Activated naive CD4-positive, alpha-beta T cell (primary cell): ENCODE measurements at places on chromosomes 12 and 14.

DNA sequence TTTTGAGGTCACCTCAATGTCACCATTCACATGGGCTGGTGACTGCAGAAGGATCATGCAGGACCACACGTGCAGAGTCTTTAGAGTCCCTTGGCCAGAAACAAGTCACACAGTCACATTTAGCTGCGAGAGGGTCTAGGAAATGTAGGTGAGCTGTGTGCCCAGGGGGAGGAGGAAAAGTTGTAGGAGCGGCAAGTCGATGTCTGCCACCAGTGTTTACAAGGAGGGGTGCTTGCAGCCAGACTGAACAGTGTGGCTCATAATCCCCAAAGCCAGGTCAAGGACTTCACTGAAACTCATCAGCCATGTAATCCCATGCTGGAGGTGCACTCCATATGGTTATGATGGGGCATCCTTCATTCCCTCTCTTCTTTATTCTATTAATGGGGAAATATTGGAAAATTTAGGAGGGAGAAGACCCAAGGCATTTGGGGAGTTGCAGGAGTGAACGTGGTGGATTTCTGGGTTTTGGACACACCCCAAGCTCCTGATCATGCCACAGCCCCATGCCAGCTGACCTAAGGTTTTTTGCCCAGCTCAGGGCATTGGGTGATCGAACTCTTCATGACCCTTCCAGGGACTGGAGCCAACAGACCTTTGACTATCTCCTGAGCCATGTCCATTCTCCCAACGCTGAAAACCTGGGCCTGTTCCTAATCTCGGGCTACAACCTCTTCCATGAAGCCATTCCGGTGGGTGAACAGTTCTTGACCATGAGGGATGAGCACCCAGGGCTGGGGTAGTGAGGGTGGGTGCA is 7.2 kb downstream of the DAO start:
- DNase-seq, result no peak

GRCh38 chr14:82528016-82528415 is 994.4 kb upstream of the SEL1L start:
- DNase-seq, result no peak

DNA sequence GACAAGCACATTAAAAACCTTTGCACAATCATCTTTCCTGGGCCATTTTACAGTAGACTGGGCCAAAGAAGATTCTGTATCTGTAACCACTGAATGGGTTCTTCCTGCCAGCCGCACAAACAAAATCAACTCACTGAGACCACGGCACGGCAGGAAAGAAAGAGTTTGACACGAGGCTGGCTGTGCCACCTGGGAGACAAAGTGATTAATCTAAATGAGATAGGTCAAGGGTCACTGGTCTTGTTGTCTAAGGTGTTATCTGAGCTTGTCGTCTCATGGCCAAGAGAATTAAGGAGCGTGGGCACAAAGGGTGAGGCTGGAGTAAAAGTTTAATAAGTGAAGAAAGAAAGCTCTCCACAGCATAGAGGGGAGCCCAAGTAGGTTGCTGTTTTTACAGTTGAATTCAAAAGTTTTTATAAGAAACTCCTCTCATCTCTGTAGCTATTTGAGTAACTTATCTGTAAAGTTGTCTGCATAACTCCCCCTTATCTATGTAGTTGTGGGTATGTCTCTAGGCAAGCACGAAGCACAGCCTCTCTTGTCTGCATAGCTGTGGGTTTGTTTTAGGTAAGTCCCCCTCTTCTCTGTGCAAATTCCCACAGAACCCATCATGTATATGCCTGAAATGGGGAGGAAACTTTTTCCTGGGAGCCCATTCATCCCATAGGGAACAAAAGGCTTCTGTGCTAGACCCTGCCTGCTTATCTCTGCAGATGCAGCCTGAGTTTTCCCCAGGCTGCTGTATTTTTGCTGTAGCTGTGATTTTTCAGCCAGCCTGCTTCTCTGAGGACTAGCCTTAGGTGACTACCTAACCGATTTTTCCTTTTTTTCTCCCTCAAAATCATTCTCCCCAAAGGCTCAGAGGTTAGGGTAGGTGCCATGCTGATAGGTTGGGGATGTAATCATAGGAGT is 1314.6 kb upstream of the TMEM132C start:
- no peak for DNase-seq

- no peak for DNase-seq
Observed at GRCh38 chr12:27965966-27966365, 6.6 kb downstream of the PTHLH start.

GRCh38 chr14:59583755-59584154 is 7.1 kb upstream of the CCDC175 start:
- DNase-seq, result no peak

GRCh38 chr12:58575256-58575655 is 345.0 kb downstream of the LRIG3 start:
- DNase-seq, result no peak

GRCh38 chr14:58817846-58818245 is 180.1 kb downstream of the DACT1 start:
- DNase-seq, result no peak

DNA sequence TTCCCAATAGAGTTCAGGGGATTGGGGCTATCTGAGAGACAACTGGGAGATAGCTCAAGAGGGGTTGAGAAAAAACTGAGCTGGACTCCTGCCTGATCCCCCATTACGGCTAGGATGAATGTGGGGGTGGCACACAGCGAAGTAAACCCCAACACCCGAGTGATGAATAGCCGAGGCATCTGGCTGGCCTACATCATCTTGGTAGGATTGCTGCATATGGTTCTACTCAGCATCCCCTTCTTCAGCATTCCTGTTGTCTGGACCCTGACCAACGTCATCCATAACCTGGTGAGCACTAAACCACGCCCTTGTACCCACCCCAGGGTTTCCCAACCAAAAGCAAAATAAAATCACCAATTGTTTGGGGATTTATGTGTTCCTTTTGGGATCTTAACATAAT is 1.0 kb downstream of the ORMDL2 start:
- no peak for DNase-seq

- no peak for DNase-seq
Observed at GRCh38 chr12:62916632-62917425, 18.1 kb downstream of the PPM1H start.

- DNase-seq, result no peak
Observed at GRCh38 chr12:98814254-98814653, 169.2 kb downstream of the APAF1 start.
